Mucosa of descending colon (tissue), 3 donors: ENCODE measurements at places on chromosomes 7 and 10. TPM values are rescaled to one million over a fixed set of nuclear protein-coding genes. Genes with fewer than 3 reads are reported as not detected.

DNA sequence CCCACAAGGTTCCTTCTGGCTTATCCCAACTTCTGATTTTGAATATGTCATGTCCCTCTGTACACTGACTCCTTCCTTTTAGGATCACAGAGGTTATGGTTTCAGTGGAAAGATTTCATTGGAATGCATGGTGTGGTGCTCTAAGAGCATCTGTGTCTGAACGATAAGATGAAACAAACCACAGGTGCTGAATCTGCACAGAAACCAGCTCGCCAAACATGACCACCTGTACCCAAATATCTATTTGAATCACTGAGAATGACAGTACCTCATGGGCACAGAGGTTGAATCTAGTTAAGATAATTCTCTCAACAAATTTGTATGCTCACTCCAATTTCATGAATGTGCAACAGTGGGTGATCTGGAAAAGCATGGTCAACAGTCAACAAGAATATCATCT, 105.3 kb downstream of the DGKI start:
- no peak for DNase-seq

GRCh38 chr7:6158424-6159096, 113.9 kb downstream of the CYTH3 start:
- no peak for DNase-seq

DNA sequence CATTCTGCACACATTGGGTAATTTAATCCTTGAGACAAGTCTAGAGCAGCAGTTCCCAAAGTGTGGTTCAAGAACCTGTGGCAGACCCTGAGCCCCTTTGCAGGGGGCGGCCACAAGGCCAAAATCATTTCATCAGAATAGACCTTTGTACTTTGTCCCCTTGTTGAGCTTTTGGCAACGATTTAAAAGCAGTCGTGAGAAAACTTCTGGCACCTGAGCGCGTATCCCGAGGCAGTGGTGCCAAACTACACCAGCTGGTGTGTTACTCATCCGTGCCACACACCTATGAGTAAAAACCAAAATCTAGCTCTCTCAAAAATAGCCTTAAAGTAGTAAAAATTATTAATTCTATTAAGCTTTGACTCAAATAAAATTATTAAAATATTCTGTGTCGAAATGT, 306.8 kb downstream of the SDK1 start:
- no peak for DNase-seq

NXPH1 gene
- not detected for total RNA-seq
